ENCODE measurements at places on chromosomes 4 and X.
A peak's percentile ranks its signal among the peaks of the same experiment; 100 is the strongest.

GRCh38 chr4:112510291-112511092 is 5.5 kb downstream of the NEUROG2 start:
- no peak for DNase-seq

DNA sequence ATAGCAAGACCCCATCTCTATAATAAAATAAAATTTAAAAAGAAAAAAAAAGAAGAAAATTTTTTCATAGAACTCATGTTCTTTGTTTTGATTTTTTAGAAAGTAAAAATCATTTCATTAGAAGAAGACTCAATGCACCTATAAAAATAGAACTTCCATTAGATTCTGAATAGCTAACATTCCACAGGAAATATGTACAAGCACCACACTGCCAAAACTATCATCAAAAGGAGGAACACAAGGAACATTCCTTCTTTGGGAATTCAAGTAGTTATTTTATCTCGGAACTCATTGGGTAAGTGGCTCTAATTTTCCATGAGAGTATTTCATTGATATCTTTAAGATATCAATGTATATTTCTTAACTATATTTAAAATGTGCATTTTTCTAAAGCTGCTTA is 157.6 kb downstream of the CAMK2D start:
- DNase-seq: no peak

DNA sequence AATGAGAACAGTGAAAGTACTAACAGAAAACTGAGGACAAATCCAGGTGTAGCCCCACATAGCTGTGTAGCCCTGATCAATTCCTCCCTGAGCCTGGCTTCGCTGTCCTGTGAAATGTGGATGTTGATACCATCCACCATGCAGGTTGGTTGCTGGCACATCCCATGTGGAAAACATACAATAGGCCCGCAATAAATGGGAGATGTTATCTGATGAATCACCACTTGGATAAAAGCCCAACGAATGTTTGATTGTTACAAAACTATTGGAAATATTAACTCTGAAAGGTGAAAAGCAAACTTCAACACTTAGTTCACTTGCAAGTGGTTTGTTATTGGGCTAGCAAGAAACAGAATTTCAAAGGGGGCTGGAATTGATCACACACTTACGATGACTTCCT is 186.3 kb upstream of the FTHL17 start:
- no peak for DNase-seq

DNA sequence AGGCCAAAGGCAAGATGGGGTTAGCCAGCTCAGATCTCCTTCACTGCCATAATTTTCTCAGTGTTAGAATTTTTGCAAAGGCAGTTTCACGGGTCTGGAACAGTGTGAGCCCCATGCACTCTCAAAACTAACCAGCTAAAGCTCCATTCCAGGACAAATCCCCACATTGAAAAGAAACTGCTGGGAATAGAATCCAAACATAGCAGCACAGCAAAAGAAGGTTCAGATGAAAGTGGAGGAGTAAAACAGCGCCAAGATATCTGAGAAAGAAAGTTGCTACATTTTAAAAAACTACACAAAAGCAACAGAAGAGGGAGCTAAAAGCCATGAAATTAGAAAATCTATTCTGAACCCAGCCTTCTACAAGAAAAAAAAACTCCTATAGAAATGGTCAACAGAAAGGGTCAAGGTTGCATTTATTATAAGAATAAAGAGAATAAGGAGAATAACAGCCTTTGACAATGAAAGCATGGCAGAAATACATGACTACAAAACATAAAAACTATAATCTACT is 39.6 kb upstream of the SLC7A3 start:
- peak; percentile 50 for DNase-seq

- no peak for DNase-seq
Measured at GRCh38 chr4:140153419-140153717, 616 bp downstream of the MAML3 start.

DNA sequence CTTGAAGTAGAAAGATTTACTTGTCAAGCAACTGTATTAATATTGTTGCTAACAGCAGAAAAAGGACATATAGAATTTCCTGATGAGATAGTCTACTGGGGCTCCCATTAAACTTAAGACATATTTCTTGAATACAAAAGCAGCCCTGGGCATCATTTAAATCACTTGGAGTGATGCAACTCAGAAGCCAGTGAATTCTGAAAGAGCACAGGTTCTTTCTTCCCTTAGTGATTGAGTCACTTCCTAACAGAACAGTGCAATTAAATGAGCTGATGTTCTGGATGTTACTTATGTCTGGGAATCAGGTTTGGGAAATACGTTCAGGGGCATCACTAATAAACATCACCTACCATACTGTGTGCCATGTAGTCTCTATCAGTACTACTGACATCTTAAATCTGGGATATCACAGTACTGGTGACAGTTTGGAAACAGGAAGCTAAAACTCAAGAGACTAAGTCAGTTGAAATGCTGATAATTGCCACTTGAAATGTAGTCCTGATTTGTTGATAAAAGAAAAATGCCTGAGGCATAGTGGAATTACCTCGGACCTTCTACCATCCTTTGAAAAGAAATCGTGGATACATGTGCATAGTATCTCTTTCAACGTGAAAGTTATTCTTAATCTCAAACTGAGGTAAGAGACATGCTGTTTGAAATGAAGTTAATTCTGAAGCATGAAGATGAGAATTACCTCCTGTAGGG is 249.2 kb upstream of the GPRIN3 start:
- DNase-seq: no peak

DNA sequence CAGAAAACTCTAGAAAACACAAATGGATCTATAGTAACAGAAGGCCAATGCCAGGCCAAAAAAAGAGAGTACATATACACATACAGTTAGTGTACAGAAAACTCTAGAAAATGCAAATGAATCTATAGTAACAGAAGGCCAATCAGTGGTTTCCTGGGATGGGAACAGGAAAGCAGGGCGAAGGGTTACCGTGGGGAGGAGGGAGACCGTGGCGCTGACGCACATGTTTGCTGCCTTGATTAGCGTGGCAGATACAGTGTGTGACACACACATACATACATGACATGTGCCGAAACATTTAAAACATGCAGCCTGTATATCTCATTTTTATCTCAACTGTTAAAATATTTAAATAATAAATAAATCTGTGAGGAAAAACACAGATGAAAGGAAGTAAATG is 14.7 kb downstream of the GAK start:
- no peak for DNase-seq

GRCh38 chr4:80138551-80139538 is 58.5 kb upstream of the PRDM8 start:
- DNase-seq: no peak

DNA sequence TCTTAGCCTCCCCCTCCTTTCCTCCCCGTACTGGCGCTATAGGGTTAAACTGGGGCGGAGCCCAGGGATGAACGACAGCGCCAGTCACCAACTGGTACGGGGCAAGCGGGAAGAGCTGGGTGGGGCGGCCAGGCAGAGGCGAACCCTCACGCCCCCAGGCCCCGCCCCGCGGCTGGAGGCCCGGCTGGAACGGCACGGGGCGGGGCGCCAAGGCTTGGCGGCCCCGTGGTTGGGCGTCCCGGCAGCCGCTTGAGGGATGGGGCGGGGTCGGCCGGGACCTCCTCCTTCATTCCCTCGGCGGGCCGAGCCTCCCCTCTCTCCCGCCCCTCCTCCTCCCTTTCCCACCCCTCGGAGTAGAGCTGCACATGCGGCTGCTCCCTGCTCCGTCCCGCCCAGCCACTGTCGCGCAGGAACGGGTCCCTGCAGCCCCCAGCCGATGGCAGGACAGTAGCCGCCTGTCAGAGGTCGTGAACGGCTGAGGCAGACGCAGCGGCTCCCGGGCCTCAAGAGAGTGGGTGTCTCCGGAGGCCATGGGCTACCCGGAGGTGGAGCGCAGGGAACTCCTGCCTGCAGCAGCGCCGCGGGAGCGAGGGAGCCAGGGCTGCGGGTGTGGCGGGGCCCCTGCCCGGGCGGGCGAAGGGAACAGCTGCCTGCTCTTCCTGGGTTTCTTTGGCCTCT is at the start of gene EDA:
Gene EDA (plus strand): TSS at position 335 of the 678 bp plus-strand sequence.
- DNase-seq: peak; percentile 32

DNA sequence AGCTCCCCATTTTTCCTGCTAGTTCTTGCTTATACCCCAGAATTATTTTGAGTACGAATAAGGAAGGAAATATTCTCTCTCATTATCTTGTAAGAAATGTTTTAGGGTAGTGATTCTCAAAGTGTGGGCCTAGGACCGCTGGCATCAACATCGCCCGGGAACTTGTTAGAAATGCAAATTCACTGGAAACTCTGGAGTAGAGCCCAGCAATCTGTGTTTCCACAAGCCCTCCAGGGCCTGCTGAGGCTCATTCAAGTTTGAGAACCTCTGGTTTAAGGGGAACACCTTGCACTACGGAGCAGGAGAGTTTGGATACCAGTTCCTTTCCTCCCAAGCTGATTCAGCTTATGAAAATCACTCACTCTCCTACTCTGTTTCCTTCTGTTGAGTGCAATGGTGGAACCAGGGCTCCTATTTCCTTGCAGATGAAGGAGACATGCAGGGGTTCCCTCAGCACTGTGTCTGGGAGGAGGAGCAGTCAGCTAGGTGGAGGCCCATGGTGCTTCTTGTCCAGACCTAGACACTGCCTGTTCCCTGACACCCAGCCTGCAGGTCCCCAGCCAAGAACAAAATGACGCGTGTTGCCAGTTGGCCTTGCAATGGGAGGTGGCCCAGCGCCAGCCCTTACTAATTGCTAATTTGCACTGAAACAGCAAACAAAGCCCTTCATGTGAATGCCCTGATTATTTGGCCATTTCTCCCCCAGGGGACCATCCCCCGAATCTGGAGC is 68.5 kb downstream of the CYTL1 start:
- no peak for DNase-seq

DNA sequence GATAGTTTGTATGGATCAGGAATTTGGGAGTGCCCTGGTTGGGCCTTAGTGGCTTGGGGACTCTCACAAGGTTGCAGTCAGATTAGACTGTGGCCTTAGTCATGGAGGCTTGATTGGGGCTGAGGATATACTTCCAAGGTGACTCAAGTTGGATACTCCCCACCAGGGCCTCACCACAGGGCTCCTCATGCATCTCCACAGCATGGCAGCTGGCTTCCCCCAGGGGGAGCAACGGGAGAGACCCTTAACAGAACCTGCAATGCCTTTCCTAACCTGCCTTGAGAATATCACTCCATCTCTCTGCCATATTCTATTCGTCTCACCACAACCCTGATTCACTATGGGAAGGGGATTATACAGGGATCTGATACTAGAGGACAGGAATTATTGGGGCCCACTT is 161.9 kb downstream of the RELL1 start:
- no peak for DNase-seq

- DNase-seq: no peak
Measured at GRCh38 chrX:43019021-43019420, 241.1 kb upstream of the PPP1R2C start.

DNA sequence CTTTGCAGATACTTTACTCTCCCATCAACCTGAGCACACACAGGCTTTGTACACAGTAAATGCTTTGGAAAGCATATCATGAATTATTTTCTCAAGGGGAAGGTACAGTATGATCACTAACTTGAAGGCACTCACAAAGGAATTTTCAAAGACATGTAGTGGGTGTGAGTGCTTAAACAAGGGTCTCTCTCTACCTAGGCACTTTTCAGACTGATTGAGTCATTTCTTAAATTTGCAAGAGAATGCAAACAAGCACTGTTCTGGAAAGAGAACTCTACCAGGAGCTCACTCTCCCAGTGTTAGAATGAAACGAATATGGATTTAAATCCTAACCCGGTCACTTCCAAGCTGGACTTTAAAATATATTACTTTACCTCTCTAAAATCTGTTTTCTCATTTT is 85.7 kb downstream of the MAML3 start:
- no peak for DNase-seq

DNA sequence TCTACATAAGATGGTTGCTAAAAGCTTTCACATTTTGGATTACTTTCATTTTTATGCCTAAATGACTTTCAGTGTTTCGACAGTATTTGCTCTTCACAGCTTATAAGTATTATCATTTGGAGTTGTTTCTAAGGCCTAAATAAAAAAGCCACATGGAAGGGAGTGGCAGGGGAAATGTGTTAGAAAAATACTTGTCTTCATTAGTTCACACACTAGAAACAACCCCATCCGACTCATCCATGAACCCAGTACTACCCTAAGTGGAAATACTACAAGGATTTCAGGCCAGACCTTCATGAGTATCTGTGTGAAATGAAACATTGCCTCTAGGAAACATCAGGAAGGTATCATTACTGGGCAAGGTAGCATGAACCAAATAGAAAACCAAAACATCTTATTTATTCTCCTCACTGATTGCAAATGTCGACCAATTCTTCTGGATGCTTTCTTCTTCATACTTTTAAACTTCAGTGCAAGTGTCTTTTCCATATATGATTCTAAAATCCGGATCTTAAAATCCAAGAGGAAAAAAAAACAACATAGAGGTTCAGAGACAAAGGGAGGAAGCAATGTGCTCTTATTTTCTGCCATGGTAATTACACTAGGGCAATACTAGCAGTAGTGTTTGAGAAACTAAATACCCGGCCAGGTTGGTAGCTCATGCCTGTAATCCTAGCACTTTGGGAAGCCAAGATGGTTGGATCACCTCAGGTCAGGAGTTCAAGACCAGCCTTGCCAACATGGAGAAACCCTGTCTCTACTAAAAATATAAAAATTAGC is 349.4 kb downstream of the ARHGAP24 start:
- no peak for DNase-seq

DNA sequence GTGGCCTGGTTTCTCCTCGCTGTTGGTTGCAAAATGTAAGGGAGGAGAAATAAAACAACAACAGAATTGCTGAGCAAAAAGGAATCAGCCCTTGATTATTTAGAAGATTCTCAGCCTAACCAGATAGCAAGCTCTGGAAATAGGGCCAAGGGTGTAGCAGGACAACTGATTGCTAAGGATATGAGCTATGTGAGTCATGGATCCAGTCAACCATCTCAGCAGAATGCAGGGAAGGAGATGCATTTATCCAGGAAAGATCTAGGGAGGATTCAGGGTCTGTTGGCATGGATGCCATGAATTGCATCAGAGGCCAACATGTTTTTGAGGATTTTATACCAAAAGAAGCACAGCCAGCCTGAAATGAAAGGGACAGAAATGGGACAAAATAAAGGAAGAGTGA is 2.2 kb upstream of the XAGE3 start:
- no peak for DNase-seq

- no peak for DNase-seq
Measured at GRCh38 chrX:55357236-55357635, 92.5 kb upstream of the PAGE3 start.

DNA sequence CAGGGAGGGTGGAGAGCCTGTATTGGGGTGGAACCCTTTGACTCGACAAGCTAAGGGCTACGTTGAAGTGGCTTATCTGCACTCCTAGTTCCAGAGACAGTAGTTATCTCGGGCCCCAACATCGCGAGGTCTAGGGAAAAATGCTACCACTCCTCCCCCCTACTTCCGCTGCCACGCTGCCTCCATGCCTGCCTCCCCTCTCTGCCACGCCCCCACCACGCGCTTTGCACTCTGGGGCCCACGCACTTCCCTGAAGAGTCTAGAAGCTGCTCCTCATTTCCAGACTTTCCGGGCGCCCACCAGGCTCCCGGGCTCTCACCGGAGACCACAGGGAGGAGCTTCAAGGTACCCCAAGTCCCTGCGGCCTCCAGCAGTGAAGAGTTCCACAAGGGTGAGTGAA is at the start of gene PASD1:
Gene PASD1 (plus strand): TSS at position 227 of the 400 bp plus-strand sequence. CDS start 37,879 bp downstream, outside the sequence.
- DNase-seq: no peak

GRCh38 chrX:38102240-38102639 is 95.9 kb downstream of the SYTL5 start:
- DNase-seq: no peak
